ENCODE measurements at places on chromosomes 7 and 10.

GRCh38 chr10:108147346-108147745, 982.8 kb upstream of the SORCS1 start:
- no peak for DNase-seq

DNA sequence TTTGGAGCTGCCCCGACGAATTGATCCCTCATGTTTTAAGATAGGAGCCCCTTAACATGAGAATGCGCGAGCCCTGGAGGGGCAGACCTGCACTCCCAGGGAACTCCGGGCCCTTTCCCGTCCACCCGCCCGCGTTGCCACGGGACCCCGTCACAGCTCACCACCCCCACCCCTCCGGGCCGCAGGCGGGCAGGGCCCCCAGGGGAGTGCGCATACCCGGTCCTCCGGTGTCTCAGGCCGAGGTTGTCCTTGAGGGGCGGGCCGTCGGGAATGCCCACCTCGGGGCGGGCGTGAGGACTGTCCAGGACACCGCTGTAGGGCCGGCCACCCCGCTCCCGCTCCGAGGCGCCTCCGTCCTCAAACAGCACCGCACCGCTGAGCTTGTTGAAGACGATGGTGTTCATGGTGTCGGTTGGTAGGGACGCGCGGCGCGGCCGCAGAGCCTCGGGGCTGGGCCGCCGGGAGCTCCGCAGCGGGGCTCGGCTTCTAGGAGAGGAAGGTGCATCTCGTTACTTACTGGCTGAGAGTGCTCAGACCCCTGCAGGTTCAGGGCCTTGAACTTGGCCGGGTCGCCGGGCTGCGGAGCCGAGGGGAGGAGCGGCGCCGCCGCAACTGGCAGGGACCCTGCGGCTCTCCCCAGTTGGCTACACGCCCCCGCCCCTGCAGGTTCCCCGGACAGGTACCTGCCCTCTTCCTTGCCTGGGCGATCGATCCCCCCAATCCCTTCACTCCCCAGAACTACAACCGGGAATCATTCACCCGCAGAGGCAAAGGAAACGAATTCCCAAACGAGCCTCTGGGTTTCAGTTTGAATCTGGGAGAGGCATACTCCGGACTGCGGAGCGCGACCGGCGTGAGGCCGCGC, 2.4 kb downstream of the MKX start:
- DNase-seq = no peak

GRCh38 chr7:92589056-92589455, 1.1 kb downstream of the FAM133B start:
- DNase-seq = no peak

- no peak for DNase-seq
These were observed 90.0 kb downstream of the CCDC71L start for GRCh38 chr7:106570948-106571418.

DNA sequence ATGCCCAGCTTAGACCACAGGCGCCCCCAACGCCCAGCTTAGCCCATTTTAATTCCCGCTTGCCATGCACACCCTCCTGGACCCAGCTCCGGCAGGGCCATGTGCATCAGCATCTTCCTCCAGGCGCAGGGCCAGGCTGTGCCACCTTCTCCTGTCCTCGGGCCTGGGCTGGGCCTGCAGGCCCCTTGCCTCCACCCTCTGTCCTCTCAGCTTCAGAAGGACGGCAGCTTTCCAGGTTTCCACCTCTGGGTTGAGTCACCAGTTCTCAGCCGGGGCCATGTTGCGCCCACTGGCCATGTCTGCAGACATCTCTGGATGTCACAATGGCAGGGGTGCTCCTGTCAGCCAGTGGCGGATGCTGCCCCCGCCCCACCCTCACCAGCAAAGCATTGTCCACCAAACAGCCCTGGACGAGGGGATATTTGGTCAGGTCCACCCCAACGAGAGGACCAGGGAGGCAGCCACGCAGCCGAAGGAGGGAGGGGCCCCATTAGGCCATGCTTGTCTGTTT, 59.1 kb upstream of the NKX6-2 start:
- DNase-seq = no peak

- no peak for DNase-seq
These were observed 399.2 kb upstream of the AUTS2 start for GRCh38 chr7:69199041-69199440.

- DNase-seq = no peak
These were observed 68.3 kb downstream of the CREM start for GRCh38 chr10:35194906-35195305.

DNA sequence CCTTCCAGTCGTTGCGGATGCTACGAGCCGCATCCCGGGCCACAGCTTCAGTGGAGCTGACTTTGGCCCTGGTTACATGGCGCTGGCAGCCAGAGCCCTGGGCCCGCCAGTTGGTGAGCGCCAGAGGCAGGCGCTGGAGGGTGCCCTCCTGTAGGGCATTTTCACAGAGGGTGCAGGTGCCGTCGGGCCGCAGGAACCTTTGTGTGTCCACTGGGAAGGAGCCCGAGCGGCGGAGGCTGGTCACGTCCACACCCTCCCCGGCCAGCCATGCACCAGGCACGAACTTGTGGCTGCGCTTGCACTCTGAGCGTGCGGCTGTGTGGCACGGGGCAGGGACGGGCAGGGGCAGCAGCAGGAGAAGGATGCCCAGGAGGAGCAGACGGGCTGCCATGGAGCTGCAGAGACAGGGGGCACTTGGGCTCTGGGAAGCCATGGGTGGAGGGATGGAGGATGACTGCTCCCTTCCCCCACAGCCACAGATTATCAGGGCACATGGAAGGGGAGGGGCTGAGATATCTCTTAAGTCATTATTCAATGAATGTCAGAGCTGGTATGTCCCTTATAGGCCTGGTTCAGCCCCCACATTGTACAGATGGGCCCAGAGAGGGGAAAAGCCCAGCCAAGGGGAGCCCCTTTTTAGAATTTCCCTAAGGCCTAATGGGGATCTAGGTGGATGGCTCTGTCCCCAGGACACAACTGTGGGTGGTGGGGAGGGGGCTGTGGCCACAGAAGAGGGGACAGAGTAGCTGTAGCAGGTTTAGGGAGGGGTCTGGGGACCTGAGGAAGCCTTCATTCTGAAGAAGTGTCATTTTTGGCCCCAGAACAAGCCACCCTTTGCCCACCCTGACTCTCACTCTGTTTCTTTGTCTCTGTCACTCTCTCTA, 1.8 kb downstream of the PRF1 start:
- no peak for DNase-seq

DNA sequence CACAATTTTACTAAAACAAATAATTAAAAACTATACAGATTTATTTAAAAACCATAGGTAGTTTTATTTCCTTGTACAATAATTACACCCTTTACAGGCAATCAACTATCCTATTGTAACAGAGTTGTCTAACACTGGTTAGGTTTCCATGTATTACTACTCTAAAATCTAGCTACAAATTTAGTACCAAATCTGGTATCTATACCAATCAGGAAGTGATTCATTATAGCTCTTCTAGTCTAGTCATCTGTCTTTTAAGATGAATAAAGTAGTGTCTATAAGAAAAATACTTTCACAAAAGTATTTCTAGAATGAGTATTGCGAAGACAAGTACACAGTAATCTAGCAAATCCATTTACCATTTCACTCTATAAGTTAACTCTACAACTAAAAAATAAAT, 16.9 kb downstream of the ZNF800 start:
- DNase-seq = no peak

DNA sequence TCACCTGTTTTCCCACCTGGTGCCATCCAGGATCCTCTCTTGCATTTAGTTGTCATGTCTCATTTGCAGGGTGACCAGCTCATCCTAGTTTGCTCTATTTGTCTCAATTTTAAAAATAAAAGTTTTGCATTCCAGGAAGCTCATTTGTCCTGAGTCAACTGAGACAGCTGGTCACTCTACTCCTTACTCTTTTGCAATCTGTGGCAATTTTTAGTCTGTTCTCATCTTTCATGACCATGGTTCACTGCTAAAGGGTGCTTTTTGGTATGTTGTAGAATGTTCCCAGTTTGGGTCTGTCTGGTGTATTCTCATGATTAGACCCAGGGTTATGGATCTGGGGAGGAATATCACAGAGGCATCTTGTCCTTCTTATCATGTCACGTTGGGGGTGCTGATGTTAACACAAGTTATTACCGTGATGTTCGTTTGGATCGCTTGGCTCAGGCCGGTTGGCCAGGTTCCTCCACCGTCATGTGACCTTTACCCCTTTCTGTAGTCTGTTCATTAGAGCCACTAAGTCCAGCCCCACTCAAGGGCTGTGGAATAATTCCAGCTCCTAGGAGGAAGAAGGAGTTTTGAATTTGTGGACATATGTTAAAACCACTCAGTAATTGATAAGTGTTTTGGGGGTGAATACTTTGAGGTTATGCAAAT, 103.3 kb upstream of the IGFBP3 start:
- no peak for DNase-seq

DNA sequence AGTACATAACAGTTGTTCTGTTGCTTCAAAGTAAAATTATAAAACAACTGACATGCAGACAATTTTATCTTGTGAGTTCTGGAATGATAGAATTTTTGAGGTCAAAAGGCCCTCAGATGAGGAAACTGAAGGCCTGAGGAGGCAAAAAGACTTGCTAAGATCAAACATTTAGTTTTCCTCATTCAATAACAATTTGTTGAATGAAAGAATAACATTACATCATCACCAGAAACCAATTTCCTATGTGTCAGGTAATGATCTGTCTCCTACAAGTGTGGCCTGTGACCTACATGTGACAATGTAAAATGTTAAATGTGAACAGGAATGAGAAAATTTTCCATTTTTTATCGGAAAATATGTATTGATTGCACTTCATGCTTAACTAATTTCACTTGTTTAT, 16.6 kb upstream of the ASB4 start:
- no peak for DNase-seq

DNA sequence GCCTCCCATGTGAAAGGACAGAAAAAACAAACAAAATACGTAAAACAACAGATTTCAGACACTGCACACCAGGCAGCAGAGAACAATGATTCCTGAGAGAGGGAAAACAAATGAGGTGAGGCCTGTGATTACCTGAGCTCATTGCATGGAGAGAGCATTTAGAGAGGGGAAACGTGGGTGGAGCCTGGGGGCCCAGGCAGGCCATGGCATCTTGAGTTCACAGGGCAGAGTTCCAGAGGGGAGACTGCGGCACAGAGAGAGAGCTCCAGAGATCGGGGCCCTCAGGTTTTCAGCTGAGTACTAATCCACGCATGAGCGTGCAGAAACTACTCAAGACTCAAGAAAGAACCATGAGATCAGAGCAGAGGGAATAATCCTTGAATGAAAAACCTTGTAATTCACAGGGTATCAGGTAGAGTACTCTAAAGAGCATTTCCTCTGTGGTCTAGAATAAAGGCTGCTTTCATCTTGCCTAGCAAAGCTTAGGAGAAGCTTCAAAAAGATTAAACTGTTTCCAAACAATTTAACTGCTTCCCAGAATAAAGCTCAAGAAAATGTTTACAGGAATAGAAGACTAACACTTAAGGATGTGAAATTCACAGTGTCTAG, 46.6 kb upstream of the ARHGAP12 start:
- DNase-seq = no peak

DNA sequence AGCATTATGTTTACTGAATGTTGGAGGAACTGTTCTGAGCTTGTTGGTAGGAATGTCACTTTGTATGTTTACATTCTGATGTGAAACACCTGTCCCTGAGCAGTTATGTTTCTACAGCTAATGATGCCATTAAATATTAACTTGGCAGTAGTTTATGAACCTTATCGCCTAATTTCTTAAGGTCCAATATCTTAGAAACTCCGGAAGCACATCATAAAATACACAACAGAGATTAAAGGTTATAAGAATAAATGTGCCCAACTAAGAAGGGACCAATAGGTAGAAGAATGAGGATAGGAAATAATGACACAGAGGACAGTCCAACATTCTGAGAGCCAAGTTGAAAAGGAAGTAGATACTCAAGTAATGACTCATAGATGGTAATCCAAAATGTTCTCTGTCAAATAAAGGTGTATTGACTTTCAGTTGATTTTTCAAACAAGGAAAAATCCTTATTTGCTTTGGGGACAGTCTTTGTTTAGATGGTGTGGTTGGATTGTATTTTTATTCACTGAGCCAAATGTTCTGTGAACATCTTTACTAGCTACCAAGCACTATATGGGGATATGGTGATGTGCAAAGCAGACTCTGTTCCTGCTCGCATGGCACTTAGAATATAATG, 31.9 kb downstream of the LCOR start:
- DNase-seq = peak; percentile 29

DNA sequence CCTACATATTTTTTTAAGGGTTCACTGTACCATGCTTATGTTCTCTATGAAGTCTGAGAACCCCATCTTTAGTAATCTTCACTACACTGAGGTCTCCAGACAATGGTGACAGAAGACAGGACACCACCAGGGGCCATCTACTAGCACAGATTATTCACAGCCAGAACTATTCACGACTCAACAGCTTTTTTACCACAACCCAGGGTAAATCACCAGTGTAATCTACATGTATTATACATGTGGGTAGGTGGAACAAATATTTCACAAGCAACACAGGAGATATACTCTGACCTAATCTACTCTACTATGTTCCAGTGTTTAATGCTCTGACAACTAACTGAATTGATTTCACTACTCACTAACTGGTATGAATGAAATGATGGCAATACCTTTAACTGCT, 136.1 kb downstream of the ELMO1 start:
- no peak for DNase-seq

- no peak for DNase-seq
These were observed 94.8 kb downstream of the CHN2 start for GRCh38 chr7:29289156-29290021.

GRCh38 chr10:43699516-43699915, 50.8 kb upstream of the ZNF32 start:
- DNase-seq = no peak

DNA sequence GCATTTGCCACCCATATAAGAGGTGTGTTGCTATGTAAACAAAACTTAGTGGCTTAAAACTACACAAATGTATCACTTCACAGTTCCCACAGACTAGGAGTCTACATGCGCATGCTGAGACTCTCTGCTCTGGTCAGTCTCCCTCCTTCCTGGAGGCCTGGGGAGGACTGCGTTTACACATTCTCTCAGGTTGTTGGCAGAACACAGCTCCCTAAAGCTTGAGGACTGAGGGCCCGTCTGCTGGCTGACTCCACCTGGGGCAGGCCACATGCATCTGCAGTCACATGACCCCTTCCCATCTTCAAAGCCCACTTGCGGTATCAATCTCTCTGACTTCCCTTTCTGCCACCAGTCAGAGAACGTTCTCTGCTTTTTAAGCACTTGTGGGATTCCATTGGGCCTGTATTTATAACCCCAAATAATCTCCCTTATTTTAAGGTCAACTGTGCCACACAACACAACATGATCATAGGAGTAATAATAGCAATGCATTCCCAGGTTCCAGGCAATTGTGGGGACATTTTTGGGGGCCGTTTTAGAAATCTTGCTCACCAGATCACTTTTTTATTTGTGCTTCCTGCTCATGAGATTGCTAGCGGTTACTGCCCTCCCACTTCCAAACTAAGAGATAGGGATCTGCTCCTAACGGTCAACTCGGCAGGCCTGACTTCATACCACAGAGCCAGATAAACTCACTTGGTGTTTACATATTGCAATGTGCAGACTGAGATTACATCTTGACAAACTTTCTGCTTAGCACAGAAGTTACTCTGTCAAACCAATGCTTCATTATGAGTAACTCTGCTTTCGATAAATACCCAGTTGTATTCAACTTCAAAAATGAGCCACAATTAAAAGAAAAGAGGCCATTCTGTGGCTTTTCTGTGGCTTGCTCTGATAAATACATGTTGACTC, 96.3 kb downstream of the ALOX5 start:
- DNase-seq = no peak
